Central memory CD4-positive, alpha-beta T cell (primary cell): ENCODE measurements at places on chromosomes 1 and 21.

GRCh38 chr1:231442735-231443134 is 20.6 kb upstream of the EGLN1 start:
- DNase-seq = no peak

- DNase-seq = no peak
Observed at GRCh38 chr1:186689376-186689775, 9.2 kb upstream of the PTGS2 start.

DNA sequence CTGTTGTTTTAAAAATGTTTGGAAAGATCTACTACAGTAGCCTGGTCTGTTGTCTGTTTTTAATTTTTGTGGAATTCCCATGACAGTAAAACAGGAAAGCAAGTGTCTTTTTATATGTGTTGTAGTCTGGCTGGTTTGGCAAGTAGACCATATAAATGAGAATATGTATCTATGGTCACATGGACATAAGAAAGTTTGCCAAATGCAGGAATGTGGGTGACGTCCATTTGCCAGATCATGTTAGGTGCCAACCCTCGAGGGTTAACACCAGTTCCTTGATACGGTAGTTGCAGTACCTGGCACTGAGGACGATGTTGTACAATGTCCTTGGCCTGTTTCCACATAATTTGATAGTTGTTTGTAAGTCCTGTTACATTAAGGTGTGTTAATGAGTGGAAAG is 6.2 kb downstream of the DAP3 start:
- no peak for DNase-seq

DNA sequence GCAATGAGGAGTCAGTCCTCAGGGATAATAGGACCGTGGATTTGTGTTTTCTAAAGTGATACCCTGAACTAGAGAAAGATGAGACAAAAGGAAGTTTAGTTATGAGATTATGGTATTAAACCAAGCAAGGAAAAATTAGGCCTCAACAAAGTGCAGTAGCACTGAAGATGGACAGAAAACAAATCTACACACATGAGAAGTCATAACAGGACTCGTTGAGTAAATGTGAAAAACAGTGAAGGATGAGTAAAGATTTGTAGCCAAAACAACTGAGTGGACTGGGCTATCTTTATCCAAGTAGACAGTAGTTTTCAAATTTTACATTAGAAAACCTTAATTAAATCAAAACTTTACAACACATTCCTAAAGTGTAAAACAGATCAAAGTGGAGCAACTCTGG is 15.0 kb downstream of the EPRS1 start:
- no peak for DNase-seq

DNA sequence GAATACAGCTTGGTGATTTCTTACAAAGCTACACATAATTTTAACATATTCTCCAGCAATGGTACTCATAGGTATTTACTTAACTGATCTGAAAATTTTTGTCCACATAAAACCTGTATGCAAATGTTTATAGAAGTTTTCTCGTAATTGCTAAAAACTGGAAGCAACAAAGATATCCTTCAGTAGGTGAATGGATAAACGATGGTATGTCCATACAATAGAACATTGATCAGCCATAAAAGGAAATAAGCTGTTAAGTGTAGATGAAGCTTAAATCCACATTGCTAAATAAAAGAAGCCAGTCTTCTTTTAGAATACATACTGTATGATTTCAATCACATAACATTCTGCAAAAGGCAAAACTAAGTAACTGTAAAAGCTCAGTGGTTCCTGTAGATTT is 224.8 kb upstream of the DPYD start:
- no peak for DNase-seq

DNA sequence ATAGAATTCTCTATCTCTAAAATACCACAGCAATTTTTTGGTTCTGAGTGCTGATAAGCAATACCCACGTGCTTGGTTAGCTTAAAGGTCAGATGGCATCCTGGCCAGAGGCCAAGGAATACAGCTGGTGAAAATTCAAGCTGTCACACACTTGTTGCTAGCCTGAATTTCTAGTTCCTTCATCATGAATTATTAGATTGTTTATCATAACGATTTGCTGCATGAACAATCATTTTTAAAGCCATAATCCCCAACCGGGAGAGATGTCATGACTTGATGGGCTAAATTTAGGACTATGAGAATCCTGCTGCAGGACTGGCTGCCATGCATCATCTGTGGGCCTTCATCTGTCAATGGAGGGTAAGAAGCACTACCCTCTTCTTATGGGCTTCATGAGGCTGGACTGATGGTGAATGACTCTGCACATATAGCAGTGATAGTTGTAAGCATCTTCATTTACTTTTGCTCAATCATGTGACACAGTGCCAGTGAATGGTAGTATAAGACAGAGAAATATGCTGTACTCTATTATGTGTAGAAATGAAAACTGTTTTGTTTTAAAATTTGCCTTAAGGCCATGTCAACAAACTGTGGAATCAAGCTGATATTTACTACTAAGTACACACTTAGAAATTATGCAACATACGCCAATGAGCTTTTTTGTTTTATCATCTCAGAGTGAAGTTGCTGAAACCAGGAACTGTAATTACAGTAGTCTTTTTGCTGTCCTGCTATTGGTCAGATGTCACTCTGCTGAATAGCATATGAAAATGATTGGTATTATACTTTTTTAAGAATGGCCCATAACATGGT is 80.5 kb upstream of the RALGPS2 start:
- DNase-seq = no peak

DNA sequence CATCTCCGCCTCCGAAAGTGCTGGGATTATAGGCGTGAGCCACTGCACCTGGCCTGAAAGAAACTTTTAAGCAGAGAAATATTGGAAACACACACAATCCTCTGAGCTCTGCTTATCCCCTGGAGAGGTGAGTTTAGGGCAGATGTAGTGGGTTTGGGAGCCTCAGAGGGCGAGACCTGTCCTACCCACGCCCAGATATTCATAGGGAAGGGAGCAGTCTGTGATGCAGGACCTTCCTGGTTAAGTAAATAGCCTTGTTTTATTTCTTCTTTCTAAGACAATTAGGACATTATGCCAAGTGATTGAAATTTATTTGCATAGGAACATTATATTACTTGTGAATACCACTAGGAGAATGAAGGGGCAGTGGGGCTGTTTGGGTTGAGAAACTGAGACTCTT is 18.0 kb upstream of the SLC45A1 start:
- DNase-seq = no peak

GRCh38 chr1:205669341-205670149 is 10.8 kb downstream of the SLC45A3 start:
- DNase-seq = no peak

DNA sequence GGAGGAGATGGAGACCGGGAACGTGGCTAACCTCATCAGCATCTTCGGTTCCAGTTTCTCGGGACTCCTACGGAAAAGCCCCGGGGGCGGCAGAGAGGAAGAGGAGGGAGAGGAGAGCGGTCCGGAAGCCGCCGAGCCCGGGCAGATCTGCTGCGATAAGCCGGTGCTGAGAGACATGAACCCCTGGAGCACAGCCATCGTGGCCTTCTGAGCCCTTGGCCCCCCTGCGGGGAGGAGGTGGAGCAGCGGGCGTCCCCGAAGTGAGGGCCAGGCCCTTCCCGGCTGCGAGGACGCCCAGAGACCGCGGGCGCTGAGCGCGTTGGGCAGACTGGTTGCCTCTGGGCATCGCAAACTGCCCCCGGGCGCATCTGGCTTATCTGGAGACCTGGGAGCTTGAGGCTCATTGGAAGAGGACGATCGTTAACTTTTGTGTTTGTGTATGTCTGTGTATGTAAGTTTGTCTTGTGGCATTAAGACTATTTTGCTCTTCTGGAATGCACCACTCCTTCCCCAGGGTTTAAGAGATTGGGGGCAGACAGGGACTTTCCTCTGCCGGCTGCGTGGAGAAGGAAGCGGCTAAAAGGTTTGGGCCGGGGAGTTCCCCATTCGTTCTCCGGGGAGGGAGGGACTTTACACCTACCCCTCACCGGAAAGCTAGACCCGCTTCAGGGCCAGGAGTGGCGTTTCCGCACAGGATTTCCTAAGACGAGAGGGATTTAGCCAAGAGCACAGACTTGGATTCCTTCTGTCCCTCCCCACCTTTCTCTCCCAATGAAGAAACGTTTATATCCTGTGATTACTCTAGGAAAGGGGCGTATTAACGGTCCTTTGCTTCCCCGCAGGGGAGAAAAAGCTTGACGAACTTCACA is 1.4 kb downstream of the IER5 start:
- peak; percentile 84 for DNase-seq

- no peak for DNase-seq
Observed at GRCh38 chr1:68051475-68051874, 1.0 kb upstream of the DIRAS3 start.

GRCh38 chr21:31107871-31108270 is 69.6 kb upstream of the KRTAP19-8 start:
- DNase-seq = no peak

DNA sequence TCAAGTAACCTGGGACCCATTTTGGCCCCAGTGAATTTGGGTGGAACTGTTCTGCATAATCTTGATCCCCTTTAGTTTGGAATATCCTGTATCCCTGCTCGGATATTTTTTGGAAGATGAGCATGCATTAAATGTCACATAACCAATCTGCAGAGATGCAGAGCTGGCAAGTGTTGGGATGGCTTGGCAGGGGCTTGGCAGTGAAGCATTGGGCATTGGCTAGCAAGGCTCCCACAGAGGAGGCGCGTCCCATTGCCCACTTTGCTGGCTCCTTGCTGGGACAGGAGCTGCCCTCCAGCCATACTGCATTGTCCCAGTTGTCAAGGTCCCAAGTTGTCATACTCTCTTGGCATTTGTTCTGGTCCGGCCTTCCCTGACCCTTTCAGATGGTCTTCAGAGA is 29.9 kb downstream of the LAMC2 start:
- DNase-seq = no peak

GRCh38 chr21:14078746-14079375 is 131.9 kb downstream of the LIPI start:
- no peak for DNase-seq

DNA sequence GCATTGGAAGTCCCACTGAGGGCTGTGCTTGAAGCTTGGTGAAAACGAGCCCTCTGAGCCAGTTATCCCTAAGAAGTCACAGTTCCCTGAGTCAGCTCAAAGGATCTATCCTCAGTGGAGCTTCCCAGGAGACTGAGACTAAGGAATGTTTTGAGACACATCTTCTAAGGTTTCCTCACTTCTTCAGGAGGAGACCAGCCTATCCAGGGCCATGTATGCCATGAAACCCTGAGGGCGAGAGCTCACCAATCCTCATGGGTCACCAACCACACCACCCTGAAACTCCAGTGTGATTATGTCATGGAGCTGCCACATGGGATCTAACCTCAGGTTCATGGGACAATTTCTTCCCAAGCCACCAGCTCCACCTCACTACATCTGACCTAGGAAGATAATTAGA is 7.6 kb upstream of the TIE1 start:
- no peak for DNase-seq

DNA sequence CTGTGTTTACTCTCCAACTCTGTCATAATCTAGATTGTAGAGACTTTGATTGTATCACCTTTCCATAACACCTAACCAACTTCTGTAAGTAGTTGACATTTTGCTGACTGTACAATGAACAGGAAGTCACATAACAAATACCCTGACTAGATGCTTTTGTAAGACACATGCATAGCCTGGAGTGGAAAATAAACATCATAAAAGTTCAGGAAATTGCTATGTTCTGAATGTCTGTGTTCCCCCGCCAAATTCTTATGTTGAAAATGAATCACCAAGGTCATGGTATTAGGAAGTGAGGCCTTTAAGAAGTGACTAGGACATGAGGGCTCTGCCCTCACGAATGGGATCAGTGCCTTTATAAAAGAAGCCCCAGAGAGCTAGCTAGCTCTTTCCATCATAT is 40.4 kb upstream of the ZSWIM5 start:
- DNase-seq = no peak

DNA sequence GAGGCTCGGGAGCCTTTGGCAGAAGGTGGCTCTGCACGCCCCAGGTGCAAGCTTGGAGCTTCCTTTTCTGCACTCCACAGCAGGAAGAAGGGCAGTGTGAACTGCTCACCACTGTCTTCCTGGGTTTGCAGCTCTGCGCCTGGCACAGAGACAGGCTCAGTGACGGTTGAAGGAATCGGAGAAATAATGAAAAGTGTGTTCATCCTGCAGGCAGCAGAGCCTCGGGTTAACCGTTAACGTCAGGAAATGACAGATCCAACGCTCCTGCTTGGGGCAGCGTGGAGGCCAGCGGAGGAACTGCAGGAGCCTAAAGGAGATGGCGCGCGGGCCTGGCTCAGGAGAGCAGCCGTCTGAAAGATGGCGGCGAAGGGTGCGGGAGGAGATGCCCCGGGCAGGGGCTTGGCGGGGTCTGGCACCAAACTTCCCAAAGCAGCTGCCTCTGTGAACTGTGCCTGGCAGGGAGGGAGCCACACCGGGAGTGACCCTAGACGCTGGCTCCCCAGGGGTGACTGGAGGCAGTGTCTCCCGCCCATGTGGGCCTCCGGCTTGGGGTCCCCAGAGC is 10.9 kb upstream of the SAMD11 start:
- DNase-seq = no peak

- DNase-seq = peak; percentile 34
Observed at GRCh38 chr1:40861224-40862003, 749 bp downstream of the CITED4 start.
